ENCODE measurements at places on chromosomes 11 and 22.
A peak's percentile ranks its signal among the peaks of the same experiment; 100 is the strongest.

GRCh38 chr11:130070846-130071200 lies 1.1 kb downstream of the APLP2 start:
- DNase-seq = no peak

- no peak for DNase-seq
Measured at GRCh38 chr22:43042101-43042780, 27.3 kb upstream of the PACSIN2 start.

DNA sequence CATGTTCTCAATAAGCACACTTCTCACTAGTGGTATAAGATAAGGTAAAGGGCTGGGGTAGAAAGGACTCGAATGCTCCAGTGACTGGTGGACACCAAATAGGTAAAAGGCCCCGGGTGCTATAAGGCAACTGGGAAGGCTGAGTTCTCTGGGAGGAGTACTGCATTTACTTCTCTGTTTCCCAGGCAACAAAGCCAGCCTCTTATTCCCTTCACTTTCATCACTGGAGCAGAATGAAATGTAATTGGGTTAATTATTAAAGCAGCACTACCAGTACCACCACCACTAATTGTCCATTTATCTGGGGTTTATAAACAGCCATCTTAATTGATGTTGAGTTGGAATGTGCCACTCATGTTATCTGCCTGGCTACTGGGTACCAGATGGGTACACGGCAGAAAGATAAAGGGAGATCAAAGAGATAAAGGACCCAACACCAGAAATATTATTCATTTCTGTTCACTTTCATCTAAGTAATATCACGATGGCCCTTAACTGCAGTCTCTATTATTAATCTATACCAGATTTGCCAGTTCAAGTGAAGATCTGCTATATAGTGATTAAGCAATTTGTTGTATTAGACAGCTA lies 94.4 kb upstream of the CHRM4 start:
- DNase-seq = no peak

DNA sequence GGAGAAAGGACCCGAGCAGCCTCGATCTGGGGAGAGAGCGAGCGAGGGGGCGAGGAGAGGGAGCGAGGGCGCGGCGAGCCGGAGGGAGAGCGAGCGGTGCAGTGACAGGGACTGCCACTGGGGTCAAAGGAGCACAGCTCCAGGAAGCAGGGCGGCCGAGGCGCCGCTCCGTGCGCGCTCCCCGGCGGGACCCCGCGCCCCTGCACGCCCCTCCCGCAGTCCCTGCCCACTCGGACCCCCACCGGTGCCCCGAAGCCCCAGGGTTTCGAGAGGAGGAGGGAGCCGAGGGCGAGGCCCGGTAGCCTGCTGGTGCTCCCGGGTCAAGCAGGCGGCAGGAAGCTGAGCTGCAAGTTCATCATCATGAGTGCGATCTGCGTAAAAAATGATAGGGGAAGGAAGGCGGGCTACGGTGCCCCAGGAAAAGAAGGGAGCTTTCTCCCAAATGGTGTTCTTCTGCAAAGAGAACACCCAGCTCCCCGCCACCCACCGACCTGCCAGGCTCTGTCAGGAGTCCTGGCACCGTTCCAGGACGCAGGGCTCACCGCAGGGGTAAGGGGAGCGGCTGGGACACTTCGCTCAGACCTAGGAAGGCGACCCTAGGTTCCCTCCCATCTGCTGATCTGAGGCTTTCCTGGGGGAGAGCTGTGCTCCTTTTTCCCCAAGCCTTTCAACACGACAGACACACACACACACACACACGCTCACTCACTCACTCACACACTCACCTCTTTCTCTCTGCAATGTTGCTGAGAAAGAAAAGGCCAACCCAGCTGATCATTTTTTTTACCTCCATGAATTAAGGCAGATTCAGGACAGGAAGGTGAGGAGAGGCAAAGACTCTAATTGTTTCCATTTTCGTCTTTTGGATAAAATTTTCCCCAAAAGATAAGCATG lies at the start of gene MPPED2:
Gene MPPED2 (minus strand): TSS at position 103 of the 894 bp plus-strand sequence. CDS start 5,980 bp downstream, outside the sequence.
- no peak for DNase-seq

DNA sequence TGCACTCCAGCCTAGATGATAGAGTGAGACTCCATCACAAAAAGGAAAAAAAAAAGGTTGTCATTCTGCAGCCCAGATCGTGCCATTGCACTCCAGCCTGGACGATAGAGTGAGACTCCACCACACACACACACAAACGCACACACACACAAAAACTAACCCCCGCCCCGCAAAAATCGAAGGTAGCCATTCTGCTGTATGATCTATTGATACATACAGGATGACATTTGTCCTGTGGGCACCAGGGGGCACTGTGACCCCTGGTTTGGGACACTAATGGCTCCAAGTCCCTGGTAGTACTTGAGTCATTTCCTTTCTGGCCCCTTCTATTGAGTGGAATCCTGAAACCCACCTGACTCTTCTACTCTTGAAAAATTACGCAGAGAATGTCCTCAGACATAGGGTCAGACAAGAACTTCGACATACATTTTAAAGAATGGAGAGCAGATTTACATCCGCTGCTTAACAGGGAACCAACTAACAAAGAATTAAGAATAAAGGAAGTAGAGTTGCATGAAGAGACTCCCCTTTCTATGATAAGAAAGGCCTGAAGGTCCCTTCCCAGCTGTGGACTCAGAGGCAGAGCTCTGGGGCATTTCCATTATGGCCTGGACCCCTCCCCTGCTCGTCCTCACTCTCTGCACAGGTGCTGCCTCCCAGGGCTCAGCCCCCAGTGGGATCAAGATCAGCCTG lies 35.0 kb upstream of the PRAME start:
- peak; percentile 20 for DNase-seq

DNA sequence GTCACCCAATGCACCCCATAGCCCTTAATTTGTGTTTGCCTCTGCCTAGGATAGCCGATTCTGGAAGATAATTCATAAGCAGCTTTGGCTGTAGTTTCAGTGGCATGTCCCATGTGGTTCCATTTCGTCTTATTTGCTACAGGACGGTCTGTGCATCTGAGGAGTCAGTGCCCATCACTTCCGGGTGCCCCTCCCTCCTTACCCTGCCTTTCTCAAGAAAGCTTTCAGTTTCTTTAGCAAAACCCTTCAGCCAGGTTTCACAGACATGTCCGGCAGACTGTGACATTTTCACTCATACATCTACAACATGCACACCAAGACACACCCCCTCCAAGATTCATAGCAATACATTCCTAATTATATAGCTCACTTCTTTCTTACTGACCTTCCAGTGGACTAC lies 14.3 kb downstream of the TP53AIP1 start:
- no peak for DNase-seq

GRCh38 chr11:108221911-108222573 lies 396 bp downstream of the NPAT start:
- DNase-seq = no peak

- DNase-seq = no peak
Measured at GRCh38 chr11:38159038-38159437, 1561.0 kb upstream of the RAG2 start.

Data from Panc1 (cell line).